ENCODE measurements at places on chromosomes 13 and 19.

DNA sequence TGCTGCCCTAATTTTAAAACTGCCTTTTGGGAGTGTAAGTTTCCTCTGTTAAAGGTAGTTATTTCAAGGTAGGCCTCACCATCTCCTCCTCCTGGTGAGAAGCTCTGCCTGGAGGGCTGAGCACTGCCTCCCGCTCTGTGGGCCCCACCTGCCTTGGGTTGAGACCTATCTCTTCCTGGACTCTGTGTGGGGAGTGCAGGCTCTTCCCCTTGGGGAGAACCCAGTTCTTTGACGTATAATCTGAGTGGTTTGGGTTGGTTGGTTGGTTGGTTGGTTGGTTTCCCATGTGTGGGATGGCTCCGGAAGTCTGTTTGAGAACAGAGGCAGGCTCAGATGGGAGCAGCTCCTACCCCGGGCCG lies 39.1 kb downstream of the ACTN4 start:
- DNase-seq, result no peak

DNA sequence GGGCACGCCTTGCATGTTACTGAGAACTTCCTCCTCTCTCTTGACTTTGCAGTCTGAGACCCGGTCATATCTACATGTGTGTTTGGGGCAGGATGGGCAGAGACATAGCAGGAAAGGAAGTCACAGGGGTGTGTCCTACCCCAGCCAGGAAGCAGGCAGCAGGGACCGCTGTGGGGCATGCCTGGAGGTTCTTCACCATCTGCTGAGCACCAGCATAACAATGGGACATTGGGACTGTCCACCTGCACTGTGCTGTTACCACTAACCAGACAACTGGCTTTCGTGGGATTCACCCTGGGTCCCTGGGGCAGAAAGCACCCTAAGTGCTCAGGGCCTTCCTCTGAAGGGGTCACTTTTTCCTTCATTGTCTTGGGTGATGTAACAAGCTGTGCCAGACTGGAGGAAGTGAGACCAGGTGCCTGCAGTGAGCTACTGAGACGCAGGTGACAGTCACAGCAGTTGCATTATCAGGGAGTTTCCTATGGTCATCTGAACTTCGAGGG lies 2.6 kb upstream of the HAUS5 start:
- no peak for DNase-seq

GRCh38 chr13:106230450-106230849 lies 305.0 kb downstream of the EFNB2 start:
- DNase-seq, result no peak

- peak; percentile 55 for DNase-seq
Measured at GRCh38 chr19:53432088-53432661, 391 bp downstream of the ZNF761 start.

- DNase-seq, result no peak
Measured at GRCh38 chr13:91889641-91890040, 491.2 kb downstream of the GPC5 start.

Measured in ovary (tissue), 10 donors.